ENCODE measurements at places on chromosomes 2 and 18. TPM values are rescaled to one million over a fixed set of nuclear protein-coding genes. Genes with fewer than 3 reads are reported as not detected.

SLC4A3 gene
- total RNA-seq: 3.2 TPM

CRYBA2 gene
- not detected for total RNA-seq

STK25 gene
- total RNA-seq: 254 TPM

REG3G gene
- not detected for total RNA-seq

NEMP2 gene
- total RNA-seq: 5.6 TPM

- no peak for DNase-seq
Observed at GRCh38 chr2:23769364-23769763, 157.6 kb downstream of the ATAD2B start.

- DNase-seq: no peak
Observed at GRCh38 chr2:190856985-190857384, 23.6 kb upstream of the GLS start.

DNA sequence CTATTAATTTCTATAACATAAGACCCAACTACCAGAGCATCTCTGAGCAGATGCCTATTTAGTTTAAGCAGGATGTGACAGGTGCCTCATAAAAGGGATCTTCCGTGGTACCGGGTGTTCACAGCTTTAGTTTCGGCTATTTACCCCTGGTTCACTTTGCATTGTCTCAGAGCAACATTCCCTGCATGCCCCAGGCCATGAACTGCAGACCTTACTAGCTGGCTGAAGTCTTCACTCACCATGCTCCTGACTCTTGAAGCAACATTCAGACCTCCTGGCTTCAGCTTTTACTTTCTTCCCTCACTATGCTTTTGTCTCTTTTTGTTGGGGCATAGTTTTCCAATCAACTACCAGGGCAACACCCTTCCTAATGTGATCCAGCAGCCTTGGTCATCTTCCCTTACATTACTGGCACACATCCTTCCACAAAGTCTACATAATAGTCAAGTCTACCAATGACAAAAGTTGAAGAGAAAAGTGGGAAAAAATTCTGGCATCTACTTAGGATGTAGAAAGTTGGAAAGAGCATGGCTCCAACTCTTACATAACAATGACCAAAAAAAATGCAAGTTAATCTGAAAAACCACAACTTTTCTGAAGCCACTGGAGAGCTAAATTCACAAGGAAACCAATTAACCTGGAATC, 99.2 kb downstream of the SESTD1 start:
- DNase-seq: no peak

GRCh38 chr18:57429167-57430078, 5.8 kb upstream of the ONECUT2 start:
- DNase-seq: no peak
